ENCODE measurements at places on chromosomes 6 and 20.

DNA sequence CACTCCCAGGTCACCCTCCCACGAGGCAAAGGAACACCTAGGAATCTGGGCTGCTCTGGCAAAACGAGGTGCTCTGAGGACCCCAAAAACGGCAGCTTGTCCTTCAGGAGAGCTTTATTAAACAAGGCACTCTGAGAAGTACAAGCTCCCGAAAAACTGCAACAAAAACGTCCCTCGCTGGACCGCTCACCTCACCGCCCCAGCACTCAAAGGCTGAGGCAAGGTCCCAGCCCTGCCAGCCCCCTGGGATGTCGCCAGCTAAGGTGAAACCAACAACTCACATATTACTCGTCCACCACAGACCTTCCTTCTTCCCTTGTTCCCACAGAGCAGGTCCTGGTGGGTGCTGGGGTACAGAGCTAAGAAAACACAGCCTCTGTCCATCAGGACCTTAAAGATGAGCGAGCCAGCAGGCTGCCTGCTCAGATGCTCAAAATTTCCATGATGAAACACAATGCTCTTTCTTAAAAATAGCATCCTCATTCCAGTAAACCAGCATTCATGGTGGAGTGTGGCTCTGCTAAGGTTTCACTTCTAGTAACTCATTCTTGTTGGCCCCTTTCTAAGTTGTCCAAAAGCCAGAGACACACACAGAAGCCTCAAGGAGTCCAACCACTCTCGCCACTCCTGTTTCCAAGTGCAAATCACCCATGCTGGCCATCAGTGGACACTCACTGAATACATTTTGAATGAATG, 35.9 kb downstream of the ATP9A start:
- DNase-seq: peak; percentile 61

- no peak for DNase-seq
Observed at GRCh38 chr6:49839957-49840356, 26.4 kb downstream of the CRISP1 start.

GRCh38 chr6:146860583-146860982, 261.8 kb downstream of the ADGB start:
- no peak for DNase-seq

- peak; percentile 94 for DNase-seq
Observed at GRCh38 chr20:53805895-53806384, 212.3 kb upstream of the ZNF217 start.

GRCh38 chr6:5782783-5783547, 223.8 kb downstream of the NRN1 start:
- DNase-seq: no peak

Measured in adipocyte (in vitro differentiated cells).